ENCODE measurements at places on chromosomes 7 and 10. TPM values are rescaled to one million over a fixed set of nuclear protein-coding genes. Genes with fewer than 3 reads are reported as not detected.

DNA sequence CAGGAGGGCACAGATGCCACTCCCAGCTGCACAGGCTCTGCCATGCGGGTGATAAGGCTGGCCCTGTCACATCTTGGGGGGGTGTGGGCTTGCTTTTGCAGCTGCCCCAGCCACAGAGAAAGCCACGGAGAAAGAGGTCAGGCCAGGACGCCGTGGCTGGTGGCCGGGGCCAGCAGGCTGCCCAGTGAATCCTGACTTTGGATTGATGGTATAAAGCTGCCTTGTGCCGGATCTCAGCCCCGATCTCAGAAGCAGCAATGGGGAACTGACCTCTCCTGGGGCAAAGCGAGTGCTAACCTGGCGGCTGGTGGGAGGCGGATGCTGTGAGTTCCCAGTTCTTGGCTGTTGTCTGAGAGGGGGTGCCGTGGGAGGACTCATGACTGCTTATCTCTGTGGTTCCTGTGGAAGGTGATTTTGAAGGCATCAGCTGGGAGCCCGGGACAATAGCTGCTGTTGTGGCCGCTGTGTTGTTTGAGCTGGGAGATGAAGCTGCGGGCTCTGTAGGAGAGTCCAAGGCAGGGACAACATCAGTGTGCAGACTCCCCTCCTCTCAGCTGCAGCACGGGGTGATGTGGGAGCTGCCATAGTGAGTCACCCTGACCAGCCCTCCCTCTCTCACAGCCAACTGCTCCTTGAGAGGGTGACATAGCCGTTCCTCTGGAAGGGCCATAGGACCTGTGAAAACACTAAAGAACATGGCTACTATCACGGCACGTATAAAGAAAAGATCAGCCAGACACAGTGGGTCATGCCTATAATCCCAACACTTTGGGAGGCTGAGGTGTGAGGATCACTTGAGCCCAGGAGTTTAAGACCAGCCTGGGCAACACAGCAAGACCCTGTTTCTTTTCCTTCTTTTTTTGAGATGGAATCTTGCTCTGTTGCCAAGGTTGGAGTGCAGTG, 17.0 kb downstream of the IL15RA start:
- DNase-seq = peak; percentile 32

DNA sequence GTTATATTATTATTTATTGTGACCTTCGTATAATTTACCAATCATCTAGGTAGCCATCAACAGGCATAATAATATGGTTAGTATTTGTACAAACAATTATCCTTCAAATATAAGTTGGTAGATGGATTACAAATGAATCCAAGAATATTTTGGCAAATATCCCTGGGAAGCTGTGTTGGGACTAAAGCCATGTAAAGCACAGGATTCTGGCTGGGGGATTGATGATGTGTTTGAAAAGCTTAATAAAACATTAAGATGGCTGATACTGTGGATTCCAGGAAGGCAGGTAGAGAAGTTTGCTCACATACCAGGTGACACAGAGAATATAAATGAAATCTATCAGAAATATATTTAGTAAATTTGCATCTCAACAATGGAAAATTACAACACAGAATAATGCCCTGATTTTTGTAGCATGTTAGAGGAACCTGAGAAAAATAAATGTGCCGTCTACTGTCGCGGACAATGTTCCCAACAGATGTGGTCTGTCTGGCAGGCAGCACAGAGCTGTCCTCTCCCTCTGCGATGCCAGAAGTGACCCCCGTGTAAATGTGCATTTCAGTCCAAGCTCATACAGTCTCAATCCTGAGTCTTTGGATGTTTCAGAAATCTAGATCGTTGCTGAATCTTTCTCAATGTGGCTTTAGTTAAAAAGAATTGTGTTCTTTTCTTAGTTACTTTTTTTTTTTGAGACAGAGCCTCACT, 125.0 kb downstream of the TEX36 start:
- no peak for DNase-seq

DNA sequence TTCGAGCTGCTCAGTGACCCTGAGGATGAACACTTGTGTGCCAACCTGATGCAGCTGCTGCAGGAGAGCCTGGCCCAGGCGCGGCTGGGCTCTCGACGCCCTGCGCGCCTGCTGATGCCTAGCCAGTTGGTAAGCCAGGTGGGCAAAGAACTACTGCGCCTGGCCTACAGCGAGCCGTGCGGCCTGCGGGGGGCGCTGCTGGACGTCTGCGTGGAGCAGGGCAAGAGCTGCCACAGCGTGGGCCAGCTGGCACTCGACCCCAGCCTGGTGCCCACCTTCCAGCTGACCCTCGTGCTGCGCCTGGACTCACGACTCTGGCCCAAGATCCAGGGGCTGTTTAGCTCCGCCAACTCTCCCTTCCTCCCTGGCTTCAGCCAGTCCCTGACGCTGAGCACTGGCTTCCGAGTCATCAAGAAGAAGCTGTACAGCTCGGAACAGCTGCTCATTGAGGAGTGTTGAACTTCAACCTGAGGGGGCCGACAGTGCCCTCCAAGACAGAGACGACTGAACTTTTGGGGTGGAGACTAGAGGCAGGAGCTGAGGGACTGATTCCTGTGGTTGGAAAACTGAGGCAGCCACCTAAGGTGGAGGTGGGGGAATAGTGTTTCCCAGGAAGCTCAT, 1.1 kb downstream of the DDIT4 start:
- peak; percentile 87 for DNase-seq

GRCh38 chr7:149621776-149622175, 124.2 kb upstream of the ZNF746 start:
- no peak for DNase-seq

GRCh38 chr10:15167411-15168290, 842 bp downstream of the NMT2 start:
- peak; percentile 77 for DNase-seq

SUGCT gene
- total RNA-seq = 14.0 TPM

GRCh38 chr7:25965405-25966123, 186.4 kb upstream of the NFE2L3 start:
- no peak for DNase-seq

DNA sequence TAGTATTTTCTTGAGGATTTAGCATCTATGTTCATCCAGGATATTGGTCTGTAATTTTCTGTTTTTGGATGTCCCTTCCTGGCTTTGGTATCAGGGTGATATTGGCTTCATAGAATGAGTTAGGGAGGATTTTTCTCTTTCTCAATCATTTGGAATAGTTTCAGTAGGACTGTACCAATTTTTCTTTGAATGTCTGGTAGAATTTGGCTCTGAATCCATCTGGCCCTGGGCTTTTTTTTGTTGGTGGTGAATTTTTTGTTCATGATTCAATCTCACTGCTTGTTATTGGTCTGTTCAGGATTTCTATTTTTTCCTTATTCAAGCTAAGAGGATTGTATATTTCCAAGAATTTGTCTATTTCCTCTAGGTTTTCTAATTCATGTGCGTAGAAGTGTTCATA, 192.7 kb downstream of the KIF20B start:
- no peak for DNase-seq

SUFU gene
- total RNA-seq = 5.0 TPM

GRCh38 chr7:132218876-132219275, 357.4 kb downstream of the PLXNA4 start:
- peak; percentile 28 for DNase-seq

DNA sequence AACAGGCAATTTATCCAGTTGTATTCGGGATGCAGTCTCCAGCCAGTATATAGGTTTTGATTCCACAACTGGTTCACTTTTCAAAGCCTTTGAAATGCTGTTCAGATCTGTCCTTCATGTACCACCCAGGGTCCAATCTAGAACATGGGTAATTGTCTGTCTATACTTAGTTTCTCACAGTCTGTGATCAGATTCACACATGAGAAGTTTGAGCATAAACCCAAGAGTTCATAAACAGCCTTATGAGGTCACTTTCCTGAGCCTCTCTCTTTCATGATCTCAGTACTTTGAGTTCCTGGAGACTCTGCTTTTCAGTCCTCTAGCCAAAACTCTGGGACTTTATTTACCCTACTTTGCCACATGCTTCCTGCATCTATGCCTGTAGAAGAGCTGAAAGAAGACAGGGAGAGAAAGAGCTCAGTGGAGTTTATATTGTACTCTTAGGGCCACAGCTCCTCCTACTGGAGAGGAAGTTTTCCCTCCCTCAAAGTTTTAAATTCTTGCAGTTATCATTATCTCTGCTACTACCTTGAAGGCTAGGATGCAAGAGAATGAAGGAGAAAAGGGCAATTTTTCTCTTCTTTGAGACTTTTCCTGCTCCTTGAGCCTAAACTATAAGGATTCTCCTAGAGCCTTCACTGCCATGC, 172.0 kb downstream of the ZEB1 start:
- no peak for DNase-seq

GRCh38 chr7:4709187-4709586, 27.1 kb downstream of the FOXK1 start:
- no peak for DNase-seq

- no peak for DNase-seq
Observed at GRCh38 chr7:120658516-120658915, 199.4 kb downstream of the TSPAN12 start.

DNA sequence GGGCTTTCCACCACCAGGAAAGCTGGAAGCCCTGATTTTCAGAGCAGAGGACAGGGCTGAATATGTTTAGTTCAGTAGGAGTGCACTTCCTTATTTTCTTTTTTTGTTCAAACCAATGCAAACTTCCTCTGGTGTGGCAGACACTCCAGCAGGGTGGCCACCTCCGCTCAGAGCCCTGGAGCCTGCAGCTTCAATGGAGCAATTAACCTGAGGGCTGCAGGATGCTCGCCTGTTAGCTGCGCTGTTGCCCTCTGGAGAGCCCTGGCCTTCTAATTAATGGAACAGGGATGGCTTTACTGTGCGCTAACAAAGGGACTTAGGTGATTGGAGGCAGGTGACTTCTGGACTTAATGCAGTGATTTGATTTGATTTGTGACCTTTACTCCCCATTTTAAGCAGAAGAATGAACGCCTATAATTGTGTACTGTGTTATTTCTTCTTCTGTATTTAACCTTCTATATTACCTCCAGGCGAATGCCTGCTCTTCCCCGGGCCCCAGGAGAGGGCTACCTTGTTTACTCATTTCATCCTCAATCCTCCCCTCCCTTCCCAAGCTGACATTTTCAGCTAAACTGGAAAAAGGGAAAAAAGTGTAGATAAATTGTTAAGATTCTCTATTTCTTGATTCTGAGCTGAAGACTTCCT, 123.0 kb upstream of the CTBP2 start:
- DNase-seq = no peak

DNA sequence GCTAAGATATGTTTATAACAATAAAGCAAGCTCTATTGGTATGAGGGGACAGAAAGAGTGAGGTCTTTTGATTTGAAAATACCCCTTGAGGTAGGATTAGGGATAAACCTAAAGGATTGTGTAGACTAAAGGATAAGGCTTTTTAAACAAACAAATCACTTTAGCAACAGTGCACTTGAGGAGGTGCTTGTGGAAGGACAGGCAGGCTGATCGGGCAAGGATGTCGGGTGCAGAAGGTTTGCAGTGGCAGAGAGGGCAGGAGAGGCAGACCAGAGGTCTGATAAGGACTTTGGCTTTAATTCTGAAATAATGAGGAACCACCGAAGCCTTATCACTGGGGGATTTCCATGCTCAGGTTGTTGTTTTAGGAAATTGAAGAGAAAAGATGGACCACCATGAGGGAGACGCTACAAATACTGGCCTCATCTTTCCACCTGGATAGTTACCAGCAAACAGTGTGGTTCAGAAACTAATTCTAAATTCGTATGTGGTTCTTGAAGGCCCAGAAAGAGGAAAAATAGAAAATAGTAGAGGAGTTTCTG, 119.5 kb upstream of the KLF6 start:
- no peak for DNase-seq

SEPTIN14 gene
- total RNA-seq = not detected

DNA sequence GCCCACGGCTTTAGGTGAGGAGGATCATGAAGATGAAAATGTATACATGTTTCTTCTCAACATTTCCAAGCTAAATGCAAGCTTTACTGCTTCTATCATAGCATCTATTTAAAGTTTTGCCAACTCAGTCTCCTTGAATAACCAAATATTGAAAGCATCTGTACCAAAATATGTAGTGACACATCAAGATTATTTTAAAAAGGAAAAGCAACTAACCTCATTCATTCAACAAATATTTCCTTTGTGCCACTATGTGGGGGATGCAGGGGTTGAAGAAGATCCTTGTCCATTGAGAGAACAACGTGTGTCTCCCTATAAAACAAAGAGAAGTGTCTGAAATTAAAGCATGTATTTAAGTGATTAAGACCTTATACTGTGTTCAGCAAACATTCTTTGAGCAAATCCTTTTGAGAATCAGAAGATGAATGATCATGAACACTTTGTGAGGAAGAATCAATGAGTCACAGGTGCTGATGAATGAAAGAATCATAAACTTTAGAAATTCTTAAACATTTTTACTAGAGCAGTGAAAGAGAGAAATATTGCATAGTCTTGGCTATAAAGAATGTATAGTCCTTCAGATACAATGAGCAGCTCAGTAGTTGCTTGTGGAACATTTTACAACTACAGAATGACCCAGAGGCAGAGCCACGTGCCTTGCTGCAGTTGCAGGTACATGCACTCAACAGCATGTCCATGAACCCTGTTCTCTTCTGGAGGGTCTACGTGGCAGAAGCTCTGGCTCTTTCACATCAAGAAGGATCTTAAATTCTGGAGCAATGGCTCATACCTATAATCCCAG, 13.9 kb downstream of the TAS2R60 start:
- DNase-seq = no peak

GRCh38 chr7:120043250-120043649, 229.7 kb upstream of the KCND2 start:
- no peak for DNase-seq

SAP25 gene
- 1.9 TPM for total RNA-seq

- no peak for DNase-seq
Observed at GRCh38 chr7:118657391-118658005, 433.0 kb downstream of the ANKRD7 start.

- no peak for DNase-seq
Observed at GRCh38 chr7:2483494-2483893, 7.3 kb upstream of the GRIFIN start.

GRCh38 chr10:61781969-61782403, 119.3 kb downstream of the CABCOCO1 start:
- no peak for DNase-seq

GRCh38 chr7:123752534-123752933, 3.7 kb upstream of the WASL start:
- DNase-seq = no peak

DNA sequence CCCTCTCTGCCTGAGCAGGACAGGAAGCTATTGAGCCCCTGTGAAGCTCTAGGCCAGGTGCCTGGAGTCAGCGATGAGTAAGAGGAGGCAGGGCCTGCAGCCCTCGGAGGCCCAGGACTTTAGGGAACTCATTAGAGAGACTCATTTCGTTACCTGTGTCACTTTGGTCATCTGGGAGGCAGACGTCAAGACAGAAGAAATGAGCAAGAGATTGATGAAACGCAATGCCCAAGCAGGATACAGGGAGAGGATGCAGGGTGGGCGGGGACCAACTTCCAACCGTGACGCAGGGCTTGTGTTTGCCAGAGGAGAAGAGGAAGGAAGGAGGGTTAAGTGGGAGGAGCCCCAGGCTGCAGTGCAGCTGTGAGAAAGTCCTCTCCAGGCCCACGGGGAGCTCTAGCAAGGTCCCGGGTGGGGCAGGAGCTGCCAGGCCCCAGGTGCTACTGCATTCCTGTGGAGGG, 26.4 kb upstream of the GNA12 start:
- peak; percentile 86 for DNase-seq
